NCI-H460 (cell line): ENCODE measurements at places on chromosomes 11 and 22. TPM values are rescaled to one million over a fixed set of nuclear protein-coding genes. Genes with fewer than 3 reads are reported as not detected.
A peak's percentile ranks its signal among the peaks of the same experiment; 100 is the strongest.

The MTMR2 gene
- total RNA-seq: 30.4 and 38.5 TPM in 2 replicates

DNA sequence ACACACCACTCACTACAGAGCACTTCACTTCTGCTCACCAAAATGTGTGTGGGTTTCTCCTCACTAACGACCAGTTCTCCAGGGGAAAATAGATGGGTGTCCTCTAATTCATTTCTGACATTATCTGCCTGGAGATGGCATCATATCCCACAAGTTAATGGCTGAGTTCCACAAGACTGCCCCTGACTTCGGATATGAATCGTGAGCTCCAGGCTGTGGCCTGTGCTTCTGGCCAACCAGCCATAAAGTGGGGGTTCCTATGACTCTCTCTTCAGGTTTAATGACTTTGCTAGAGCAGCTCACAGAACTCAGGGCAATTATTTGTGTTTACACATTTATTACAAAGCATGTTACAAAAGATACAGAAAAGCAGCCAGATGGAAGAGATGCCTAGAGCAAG is 113.0 kb upstream of the SYT13 start:
- no peak for DNase-seq

DNA sequence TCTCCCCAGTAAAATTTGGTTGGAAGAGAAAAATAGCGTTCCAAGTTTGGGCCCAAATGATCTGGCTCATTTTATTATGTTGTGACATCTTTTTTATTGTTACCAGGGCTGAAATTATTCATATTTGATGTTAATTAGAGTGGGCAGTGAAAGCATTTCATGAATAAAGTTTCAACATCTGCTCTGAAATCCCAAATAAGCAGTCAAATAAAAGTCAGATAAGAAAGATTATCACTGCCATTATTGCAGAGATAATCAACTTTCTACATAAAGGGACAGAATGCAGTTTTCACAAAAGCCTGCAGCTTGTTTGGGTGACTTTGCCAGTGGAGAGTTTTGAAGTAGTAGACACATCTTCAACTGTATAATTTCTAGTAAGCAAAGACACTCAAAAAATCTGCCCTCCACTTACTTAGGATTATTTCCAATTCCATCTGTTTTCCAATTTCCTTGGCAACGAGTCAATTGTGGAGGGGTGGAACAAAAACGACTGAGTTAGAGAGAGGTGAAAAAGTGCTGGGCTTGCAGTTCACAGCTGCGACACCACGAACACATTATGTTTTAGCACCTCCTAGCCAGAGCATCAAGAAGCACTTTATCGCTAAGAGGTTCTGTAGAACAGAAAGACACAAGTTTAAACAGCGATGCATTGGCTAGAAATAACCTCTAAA is 9.0 kb downstream of the TECTA start:
- no peak for DNase-seq

GRCh38 chr22:47681411-47682165 is 919.1 kb downstream of the TBC1D22A start:
- DNase-seq: no peak

GRCh38 chr11:75314771-75315438 is 36.6 kb downstream of the ARRB1 start:
- DNase-seq: no peak

GRCh38 chr11:77191823-77192495 is 63.9 kb downstream of the MYO7A start:
- DNase-seq: peak; percentile 62

GRCh38 chr11:10366568-10367331 is 61.9 kb downstream of the ADM start:
- peak; percentile 60 for DNase-seq

GRCh38 chr11:5624489-5625279 is at the start of gene TRIM34:
TRIM34 (plus strand) TSS chr11:5625001; CDS start chr11:5632332, 7,331 bp downstream.
- DNase-seq: peak; percentile 33

DNA sequence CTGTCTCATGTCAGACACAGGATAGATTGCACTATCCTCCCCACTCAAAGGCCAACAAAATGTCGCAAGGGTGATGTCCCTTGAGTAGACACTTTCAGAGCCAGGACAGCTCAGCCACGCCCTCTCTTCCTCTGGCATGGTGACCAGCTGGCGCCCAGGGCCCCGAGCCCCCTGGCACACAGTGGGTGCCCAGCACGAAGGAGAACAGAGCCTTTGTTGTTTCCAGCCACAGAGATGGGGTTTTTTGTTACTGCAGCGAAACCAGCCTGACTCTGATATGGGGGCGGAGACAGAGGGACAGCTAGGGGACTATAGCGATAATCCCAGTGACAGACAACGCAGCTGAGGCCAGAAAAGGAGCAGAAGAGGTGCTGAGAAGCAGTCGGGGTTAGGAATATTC is 23.3 kb upstream of the CCND1 start:
- DNase-seq: no peak

- peak; percentile 60 for DNase-seq
Observed at GRCh38 chr11:83691451-83691950, 405.3 kb upstream of the CCDC90B start.

- DNase-seq: no peak
Observed at GRCh38 chr11:36465449-36466163, 44.5 kb downstream of the TRAF6 start.
